Nucleus accumbens (tissue), 56 donors: ENCODE measurements at places on chromosomes 5 and 9.

DNA sequence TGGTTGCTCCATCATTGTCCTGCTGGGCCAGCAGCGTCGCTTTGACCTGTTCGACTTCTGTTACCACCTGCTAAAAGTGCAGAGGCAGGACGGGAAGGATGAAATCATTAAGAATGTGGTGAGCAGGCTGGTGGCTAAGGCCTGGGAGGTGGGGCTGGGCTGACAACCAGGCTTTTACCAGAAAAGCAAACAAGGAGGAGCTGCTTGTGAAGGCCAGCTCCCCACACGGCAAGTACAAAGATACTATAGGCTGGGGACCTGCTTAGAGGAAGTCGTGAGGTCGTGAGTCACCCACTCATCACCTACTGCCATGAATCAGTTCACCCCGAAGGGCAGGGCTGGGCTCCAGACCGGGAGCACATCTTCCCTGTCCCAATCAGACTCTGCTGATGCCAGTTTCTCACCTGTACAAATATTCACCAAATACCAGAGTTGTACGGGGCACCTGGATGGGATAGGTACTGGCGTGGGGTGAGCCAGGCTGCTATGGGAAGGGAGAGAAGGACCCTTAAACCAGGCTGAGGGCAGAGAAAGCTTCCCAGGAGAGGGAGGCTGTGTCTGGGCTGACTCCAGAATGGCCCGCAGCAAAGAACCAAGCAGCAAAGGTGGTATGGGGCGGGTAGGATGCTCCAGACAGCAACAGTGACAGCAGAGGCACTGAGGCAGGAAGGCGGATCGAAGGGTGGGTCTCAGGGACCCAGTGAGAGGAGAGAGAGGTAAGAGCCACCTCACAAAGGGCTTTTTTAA lies 69.3 kb upstream of the NIPAL4 start:
- DNase-seq = no peak

- no peak for DNase-seq
Measured at GRCh38 chr9:92762196-92762595, 2.4 kb downstream of the BICD2 start.

- DNase-seq = no peak
Measured at GRCh38 chr5:126014676-126015075, 408.5 kb upstream of the GRAMD2B start.

DNA sequence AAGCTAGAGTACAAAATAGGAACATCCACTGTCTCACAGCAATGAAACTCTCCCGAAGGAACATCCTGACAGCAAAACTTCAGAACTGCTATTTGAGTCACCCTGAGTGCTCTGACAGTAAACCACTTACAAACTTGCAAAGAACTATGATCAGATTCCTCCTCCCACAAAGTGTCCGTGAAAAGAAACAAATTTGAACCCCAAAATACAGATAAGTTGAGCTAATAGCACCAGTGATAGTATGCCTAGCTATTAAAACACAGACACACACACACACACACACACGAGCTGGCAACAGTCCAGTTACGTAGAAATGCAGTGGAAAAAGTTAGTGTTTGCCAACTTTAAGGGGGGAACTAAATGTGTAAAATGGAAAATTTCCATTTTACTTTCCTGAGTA lies 3.1 kb upstream of the GLIS3 start:
- no peak for DNase-seq

DNA sequence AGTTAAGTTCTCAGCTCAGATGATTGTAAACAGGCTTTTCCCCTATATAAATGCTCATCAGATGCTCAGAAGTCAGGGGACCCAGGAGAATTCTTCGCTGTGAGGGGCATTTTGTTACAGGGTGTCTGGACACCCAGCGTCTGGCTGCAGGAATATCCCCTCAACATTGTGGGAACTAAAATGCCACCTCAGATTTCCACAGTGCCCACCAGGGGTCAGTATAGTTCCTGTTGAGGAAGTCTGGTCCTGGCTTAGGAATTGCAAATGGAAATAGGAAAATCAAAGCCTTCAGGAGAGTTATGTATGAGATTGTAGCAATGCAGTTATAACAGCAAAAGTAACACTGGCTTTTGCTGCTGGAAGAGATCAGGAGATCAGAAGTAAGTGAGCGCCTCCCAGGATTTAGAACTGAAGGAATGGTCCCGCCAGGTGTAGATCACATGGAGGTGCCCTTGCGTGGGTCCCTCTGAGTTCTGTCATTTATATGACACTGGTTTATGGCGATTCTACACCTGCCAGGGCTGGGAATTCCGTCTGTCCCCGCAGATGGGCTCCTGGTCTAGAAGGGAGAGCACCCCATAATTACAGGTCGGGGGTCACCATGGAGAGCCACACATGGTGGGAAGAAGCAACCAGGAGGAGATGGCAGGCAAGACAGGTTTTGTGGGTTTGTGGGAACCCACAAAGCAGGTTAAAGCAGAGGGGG lies 47.1 kb upstream of the CTSL start:
- no peak for DNase-seq

- DNase-seq = no peak
Measured at GRCh38 chr5:101160002-101160401, 256.9 kb upstream of the ST8SIA4 start.

- DNase-seq = no peak
Measured at GRCh38 chr5:112025757-112026156, 268.8 kb upstream of the NREP start.

DNA sequence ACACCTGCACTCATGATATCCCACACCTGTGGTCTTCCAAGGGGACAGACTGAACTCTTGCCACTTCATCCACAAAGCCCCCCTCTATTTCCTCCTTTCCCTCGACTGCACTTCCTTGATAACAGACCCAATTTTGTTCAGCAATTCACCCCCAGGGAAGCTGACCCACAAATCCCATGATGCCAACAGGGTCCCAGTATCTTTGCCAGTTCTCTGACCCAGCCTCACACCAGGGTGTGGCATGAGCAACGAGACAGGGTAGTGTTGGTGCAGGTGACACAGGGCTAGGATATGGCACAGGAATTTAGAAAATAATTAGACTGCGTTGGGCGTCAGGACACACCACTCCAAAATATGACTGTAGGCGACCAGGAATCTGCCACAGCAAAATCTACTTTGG lies 30.2 kb upstream of the KCNIP1 start:
- DNase-seq = no peak

DNA sequence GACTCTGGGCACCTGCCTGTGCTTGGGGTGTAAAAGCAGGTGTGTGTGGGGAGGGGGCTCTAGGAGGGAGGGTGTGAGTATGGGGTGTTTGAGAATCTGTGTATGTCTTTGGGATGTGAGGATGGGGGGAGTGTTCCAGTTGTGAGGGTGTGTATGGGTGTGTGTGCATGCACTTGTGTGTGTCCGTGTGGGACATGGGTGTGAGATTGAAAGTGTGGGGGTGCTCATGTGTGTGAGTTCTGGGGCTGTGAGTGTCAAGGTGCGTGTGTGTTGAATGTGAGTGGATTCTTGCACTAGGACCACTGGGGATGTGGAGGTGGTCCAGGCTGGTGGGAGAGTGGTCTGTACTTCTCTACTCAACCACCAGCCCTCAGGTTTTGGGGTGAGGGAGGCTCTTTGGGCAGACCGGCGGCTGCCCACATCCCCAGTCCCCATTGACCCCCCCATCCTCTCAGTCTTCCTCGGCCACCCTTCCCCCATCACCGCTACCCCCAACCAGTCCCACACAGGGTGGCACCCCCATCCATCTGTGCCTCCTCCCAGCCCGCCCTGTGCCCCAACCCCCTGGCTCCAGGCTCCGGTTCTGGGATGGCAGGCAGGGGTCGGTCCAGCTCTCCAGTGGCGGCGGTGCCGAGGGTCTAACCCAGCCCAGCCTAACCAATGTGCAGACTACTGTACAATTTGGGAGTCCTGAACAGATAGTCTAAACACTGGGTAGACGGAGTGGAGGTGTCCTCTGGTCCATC lies 31.5 kb downstream of the GOLGA2 start:
- no peak for DNase-seq

GRCh38 chr5:124832510-124832909 lies 86.1 kb upstream of the ZNF608 start:
- DNase-seq = no peak

DNA sequence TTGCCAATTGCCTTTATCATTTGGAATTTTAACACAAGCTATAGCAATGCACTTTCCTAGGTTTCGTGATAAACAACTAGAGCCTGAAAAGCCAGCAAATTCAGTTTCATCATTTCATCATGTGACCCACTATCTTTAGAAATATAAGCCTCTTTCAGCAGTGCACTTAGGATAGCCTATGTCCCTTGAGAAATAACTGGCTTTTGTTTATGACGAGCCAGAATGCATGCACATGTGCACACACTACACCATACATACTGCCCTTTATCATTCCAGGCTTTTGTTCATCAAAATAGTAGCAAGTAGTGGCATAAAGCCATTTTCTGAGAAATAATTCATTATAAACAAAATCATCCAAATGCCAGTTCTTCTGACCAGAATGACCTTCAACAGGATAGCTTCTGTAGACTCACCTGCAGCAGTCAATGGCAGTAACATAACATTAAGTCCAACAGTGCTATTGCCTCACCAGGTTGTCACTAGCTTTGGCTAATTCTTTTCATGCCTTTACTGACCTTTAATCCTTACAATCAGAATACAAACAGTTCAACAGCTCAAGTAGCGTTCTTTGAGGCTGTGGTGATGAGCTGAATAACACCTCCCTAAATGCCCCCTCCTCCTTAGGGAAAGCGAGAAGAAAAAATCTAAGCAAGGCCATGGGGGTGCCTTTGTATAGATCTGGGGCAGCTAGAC lies 132.3 kb upstream of the SMARCA2 start:
- DNase-seq = no peak

GRCh38 chr9:77945798-77946197 lies 85.8 kb downstream of the GNAQ start:
- no peak for DNase-seq

- DNase-seq = no peak
Measured at GRCh38 chr5:94316916-94317838, 301.2 kb downstream of the KIAA0825 start.

DNA sequence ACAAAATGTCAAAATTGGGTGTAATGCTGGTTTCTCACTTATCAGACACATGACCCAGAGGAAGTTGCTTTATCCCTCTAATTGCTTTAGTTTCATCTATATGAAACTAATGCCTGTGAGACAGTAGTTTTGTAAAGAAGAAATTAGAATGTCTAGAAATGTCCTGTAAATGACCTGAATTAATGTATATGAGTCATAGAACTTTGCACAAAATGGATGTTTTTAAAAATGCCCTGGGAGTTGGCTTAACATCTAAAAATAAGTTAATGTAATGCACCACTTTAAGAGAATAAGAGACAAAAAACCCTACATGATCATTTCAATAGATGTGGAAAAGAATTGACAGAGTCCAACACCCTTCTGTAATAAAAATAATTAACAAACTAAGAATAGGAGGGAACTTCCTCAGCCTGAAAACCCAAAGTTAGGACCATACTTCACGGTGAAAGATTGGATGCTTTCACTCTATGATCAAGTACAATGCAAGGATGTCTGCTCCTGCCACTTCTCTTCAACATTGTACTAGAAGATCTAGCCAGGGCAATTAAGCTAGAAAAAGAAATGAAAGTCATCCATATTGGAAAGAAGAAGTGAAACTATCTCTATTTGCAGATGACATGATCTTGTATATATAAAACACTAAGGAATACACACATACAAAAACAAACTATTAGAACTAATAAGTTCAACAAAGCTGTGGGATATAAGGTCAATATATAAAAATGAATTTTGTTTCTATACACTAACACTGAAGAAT lies 117.9 kb downstream of the MELK start:
- DNase-seq = no peak

- no peak for DNase-seq
Measured at GRCh38 chr5:80277191-80277590, 21.3 kb upstream of the SERINC5 start.

DNA sequence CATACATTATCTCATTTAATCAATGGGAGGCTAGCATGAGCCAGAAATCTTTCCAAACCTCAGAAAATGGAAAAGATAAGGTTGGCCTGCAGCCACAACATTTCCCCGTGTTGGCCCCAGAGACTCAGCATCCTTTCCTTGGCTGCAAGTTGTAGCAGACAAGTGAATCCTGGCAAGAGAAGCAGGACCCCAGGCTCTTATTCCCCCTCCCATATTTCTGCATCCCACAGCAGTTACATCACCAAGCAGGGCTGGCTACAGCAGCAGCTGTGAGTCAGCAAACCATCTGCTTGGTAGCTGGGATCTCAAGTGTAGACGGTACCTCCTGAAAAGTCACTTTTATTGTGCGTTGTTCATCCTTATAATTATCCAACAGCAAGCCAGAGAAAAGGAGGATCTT lies 212.4 kb downstream of the GNA14 start:
- DNase-seq = no peak

DNA sequence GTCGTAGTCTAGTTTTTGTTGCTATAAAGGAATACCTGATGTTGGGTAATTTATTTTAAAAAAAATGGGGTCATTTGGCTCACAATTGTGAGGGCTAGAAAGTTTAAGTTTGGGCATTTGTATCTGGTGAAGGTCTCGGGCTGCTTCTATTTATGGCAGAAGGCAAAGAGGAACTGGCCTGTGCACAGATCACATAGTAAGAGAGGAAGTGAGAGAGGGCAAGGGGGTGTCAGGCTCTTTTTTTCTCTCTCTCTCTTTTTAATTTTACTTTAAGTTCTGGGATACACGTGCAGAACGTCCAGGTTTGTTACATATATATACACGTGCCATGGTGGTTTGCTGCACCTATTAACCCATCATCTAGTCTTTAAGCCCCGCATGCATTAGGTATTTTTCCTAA lies 453.3 kb downstream of the DIRAS2 start:
- DNase-seq = no peak

DNA sequence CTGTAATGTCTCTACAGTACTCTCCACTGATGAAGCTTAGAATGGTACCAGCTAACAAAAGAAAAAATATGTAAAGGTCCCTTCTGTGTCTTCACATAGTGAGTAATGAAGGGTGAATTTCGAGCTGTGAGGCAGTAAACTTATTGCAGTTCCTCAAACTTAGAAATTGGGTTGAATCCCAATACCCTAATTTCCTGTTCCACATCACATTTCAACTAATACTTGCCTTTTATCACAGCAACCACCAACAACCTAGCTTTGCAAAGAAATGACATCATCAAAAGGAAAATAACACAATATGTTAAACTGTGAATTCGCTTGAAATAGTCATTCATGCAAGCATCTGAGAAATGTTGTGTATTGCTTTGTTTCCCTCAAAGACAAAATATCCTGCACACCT lies 9.4 kb upstream of the TNFAIP8 start:
- DNase-seq = no peak

- no peak for DNase-seq
Measured at GRCh38 chr9:125950880-125951471, 203.8 kb downstream of the PBX3 start.

GRCh38 chr9:82891321-82891720 lies 171.6 kb downstream of the RASEF start:
- DNase-seq = no peak

GRCh38 chr5:154984946-154985516 lies 28.5 kb upstream of the KIF4B start:
- DNase-seq = no peak

- no peak for DNase-seq
Measured at GRCh38 chr5:140576776-140577201, 12.2 kb downstream of the SLC35A4 start.

GRCh38 chr5:74464512-74465209 lies 175.9 kb downstream of the ENC1 start:
- no peak for DNase-seq
